ENCODE measurements at places on chromosomes 6 and 20.

- peak; percentile 69 for DNase-seq
Measured at GRCh38 chr20:47784599-47785310, 526 bp downstream of the SULF2 start.

DNA sequence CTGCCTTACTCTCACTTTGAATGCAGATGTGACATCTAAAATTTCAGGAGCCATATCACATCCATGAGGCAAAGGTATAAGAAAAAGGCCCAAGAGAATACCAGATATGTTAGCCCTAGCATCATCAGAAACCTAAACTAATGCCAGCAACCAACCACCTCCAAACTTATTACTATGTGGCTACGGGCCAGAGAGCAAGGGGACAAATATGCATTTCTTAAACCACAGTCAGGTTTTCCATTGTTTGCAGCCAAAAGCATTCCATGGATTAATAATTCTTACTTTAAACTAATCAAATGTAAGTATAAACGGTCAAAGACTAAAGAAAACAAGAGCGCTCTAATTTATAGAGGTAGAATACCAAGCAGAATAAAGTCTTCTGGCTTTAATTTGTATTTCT is 84.7 kb downstream of the TASP1 start:
- DNase-seq: no peak

GRCh38 chr20:33013701-33014326 is 6.3 kb downstream of the BPIFB2 start:
- no peak for DNase-seq

DNA sequence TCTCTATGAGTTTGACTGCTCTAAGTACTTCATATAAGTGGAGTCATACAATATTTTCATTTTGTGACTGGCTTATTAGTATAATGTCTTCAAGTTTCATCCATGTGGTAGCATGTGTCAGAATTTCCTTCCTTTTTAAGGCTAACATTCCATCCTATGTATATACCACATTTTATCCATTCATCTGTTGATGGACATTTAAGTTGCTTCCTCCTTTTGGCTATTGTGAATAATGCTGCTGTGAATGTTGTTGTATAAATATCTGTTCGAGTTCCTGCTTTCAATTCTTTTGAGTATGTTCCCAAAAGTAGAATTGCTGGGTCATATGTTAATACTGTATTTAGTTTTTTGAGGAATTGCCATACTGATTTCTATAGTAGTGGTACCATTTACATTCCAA is 79.5 kb downstream of the PTPRA start:
- DNase-seq: no peak

DNA sequence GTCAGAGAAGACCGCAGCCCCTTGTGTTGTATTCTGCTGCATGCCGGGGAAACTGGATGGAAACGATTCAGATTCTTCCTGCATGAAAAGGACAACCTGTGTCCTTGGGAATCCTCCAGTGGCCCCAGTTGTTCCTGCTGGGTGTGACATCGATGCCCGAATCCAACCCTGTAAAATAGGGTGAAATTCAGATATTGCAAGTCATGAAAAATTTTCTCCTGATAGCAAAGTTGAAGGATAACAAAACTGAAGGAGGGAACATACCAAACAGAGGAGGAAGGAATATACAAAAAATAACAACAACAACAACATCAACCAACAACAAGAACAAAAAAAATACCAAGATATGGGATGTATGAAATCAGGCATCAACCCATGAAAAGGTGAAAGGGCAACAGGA is 28.3 kb upstream of the HLA-E start:
- no peak for DNase-seq

GRCh38 chr6:123715006-123715863 is 78.5 kb upstream of the TRDN start:
- DNase-seq: peak; percentile 36

GRCh38 chr6:28588666-28589065 is 63.0 kb downstream of the GPX5 start:
- no peak for DNase-seq

GRCh38 chr6:1162367-1163275 is 149.3 kb upstream of the FOXQ1 start:
- no peak for DNase-seq

DNA sequence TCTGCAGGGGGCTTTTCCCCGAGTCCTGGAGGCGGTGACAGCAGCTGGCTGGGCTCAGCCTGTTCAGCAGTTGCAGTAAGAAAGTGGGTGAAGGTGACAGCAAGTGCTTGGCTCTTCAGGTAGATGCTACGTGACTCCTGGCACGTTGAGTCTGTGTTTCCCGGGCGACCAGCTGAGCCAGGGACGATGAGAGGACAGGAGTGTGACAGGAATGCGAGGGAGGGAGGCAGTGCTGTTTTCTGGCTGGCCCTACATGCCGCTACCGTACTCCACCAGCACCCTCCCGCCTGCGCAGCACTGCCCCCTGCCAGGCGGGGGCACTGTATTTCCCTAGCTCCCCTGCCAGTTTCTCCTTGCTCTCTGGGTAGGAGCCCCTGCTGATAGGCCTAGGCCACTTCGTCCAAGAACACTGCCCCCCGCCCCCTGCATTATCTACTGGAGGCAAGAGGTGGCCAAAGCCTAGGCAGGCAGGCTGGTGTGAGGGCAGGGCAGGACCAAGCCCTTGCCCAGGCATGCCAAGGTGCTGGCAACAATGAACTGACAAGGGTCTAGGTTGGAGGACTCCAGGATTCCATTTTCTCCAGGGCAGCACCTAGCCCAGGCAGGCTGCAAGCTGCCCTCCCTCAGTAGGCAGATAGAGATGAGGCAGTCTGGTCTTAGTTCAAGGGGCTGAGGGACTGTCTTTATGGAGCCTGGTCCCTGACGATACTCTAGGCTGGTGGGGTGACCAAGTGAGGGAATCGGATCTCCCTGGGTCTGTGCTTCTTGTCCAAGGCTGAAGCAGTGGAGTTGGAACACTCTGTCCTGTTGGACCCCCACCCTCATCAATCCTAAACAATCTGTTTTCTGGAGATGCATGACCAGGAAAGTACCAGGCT is 19.2 kb downstream of the MRPS18A start:
- DNase-seq: peak; percentile 83

- no peak for DNase-seq
Measured at GRCh38 chr20:50916257-50916656, 15.0 kb downstream of the ADNP start.

- DNase-seq: no peak
Measured at GRCh38 chr6:24016857-24017256, 109.2 kb upstream of the NRSN1 start.

DNA sequence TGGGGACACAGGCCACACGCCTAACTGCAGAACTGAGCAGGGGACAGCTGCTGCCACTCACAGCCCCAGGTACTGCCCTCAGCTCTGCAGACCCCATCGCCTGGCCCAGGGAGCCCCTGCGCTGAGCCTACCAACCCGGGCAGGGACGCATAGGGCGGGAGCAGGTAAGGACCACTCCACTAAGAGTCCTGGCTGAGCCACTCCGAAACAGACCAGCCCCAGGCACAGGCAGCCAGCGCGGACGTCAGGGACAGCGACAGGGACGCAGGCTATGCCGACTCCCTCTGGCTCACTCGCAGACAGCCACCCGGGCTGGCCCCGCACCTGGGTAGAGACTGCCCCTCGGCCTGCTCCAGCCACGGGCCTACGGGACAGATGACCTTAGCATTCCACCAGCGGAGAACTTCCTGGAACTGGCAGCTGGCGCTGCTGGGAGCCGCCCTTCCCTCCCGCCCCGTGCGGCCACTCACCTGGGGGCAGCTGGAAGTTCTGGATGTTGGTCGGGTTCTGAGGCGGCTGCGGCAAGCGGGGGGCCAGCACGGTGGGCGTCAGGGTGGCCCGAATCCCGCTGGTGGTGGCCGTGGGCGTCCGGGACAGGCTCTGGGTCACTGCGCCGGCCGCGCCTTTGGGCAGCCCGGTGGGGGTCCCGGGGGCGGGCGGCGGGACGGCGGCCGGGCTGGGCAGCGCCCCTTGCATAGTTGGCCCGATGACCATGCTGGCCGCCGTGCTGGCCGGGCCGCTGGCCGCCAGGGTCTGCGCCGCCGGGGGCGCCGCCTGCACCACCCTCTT is 1.5 kb downstream of the TAF4 start:
- DNase-seq: peak; percentile 40

DNA sequence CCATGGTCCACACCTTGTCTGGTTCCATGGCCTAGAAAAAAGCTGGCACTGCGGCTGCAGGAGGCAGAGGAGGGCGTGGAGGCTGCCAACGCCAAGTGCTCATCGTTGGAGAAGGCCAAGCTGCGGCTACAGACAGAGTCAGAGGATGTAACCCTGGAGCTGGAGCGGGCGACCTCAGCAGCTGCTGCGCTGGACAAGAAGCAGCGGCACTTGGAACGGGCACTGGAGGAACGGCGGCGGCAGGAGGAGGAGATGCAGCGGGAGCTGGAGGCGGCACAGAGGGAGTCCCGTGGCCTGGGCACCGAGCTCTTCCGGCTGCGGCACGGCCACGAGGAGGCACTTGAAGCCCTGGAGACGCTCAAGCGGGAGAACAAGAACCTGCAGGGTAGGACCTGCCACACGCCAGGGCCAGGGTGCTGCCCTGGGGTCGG is 43.4 kb downstream of the MYH7B start:
- no peak for DNase-seq

GRCh38 chr20:5670036-5670536 is 80.1 kb upstream of the SHLD1 start:
- no peak for DNase-seq

DNA sequence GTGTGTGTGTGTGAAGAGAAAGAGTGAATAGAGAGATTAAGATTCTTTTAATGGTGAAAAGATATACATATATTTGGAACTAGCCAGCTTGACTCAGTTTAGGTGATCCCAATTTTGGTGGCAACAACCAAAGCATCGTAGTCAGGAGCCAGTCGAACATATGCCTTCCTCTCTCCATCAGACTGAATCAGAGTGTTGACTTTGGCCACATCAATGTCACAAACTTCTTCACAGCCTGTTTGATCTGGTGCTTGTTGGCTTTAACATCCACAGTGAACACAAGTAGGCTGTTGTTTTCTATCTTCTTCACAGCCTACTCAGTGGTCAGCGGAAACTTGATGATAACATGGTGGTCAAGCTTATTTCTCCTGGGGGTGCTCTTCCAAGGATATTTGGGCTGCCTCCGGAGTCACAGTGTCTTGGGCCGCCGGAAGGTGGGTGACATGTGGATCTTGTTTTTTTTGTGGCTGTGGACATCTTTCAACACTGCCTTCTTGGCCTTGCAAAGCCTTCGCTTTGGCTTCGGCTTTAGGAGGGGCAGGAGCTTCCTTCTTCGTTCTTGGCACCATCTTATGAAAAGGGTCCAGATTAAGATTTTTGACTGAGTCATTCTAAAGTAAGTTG is 3.4 kb downstream of the HLA-F start:
- no peak for DNase-seq

DNA sequence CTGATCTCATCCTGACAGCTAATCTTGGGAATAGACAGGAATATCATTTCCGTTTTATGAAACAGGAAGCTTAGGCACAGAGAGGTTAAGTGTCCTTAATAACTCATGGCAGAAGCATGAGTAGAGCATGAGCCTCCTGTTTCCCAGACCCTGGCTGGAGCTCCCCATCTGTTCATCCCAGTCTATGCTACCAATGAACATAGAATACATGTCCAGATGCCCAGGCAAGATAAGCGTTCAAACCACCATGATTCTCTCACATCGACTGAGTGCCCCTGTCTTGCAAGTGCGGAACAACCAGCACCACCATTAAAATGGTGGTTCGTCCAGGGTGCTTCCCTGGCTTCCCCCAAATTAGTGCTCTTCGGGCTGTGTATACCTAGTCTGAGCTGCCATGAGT is 217.1 kb downstream of the FARS2 start:
- DNase-seq: no peak

- DNase-seq: no peak
Measured at GRCh38 chr6:20747991-20748390, 213.7 kb downstream of the CDKAL1 start.

- no peak for DNase-seq
Measured at GRCh38 chr6:158870649-158870957, 51.4 kb upstream of the EZR start.

DNA sequence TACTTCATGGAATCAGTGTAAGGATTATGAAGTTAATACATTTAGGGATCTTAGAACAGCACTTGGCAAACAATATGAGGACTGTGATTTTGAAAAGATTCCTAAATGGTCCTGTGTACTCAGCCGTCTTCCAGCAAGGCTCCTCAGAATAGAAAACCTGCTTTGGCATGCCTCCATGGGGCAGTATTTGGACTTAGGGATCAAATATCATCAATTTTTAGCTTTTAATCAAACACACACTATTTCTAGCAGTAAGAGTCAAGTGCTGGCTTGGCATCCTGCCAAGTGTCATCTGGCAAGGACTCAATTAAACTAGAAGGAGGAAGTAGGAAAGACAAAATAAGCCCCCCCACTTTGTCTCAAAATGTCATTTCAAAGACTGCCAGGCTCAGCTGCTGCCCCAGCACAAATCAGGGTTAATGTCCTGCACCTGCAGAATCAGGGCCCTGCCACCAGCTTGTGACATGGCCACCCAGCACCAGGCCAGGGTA is 40.8 kb downstream of the IYD start:
- DNase-seq: no peak

GRCh38 chr20:44415833-44416715 is 59.6 kb upstream of the TTPAL start:
- no peak for DNase-seq

DNA sequence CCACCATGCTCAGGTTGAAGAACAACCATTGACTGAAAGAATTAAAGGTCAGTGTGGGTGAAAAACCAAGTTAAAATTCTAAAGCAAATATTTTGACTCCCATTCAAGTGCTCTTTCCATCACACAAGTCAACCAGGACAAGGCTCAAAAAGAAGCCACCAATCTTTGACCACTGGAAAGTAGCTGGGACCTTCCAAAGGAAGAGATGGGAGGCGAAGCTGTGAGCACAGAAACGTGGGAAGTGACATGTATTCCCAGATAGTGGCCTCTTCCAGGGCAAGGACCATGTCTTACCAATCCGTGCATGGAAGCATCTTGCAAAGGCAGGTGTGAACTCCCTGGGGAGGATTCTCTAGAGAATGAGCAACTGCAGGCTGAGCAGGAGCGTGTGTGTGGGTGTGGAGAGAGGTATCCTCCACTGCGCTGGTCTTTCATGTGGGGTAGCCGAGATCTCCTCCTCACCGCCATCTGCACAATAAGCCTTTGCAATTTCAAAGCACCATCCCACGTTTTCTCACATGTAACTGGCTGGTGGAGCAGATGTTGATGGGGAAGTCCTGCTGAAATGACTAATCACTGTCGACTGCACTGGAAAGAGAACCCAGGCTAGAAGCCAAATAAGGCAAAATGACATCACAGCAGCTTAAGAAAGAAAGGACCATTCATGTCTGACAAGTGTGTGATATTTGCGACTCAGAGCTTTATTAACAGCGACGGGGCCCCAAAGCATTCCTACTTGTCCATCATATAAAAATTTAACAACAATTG is 189.4 kb upstream of the RREB1 start:
- DNase-seq: peak; percentile 39

Measured in GM03348 (cell line).